ENCODE measurements at places on chromosomes 11 and 22. TPM values are rescaled to one million over a fixed set of nuclear protein-coding genes. Genes with fewer than 3 reads are reported as not detected.
A peak's percentile ranks its signal among the peaks of the same experiment; 100 is the strongest.

The ALX4 gene
- not detected for total RNA-seq

The DGCR6L gene
- 50.4 TPM for total RNA-seq

The FERMT3 gene
- total RNA-seq: 281 TPM

The AP2A2 gene
- 40.1 TPM for total RNA-seq

The MS4A6A gene
- not detected for total RNA-seq

The OR51B5 gene
- total RNA-seq: not detected

The BCL2L13 gene
- 27.0 TPM for total RNA-seq

The ALDH3B1 gene
- total RNA-seq: not detected

The ZNF195 gene
- total RNA-seq: 28.5 TPM

GRCh38 chr11:1153951-1154493 is 3.7 kb upstream of the MUC5AC start:
- no peak overlapping the region for H3K27ac ChIP-seq
- peaks cover 4% of the 10 kb centered on the region for H3K27me3 ChIP-seq
- no peaks in the 10 kb centered on the region for H3K36me3 ChIP-seq
- no peak overlapping the region for H3K4me3 ChIP-seq

- H3K4me1 ChIP-seq: peaks cover 58% of the 10 kb centered on the region
- H3K4me3 ChIP-seq: no peak overlapping the region
- peaks cover 83% of the 10 kb centered on the region for H3K36me3 ChIP-seq
- no peak for DNase-seq
- no peaks in the 10 kb centered on the region for H3K27me3 ChIP-seq
These were observed 11.6 kb downstream of the CPSF7 start for GRCh38 chr11:61418136-61418535.

- no peak for DNase-seq
- no peak overlapping the region for H3K27ac ChIP-seq
- no peak overlapping the region for H3K4me3 ChIP-seq
- no peaks in the 10 kb centered on the region for H3K27me3 ChIP-seq
These were observed 68.1 kb downstream of the CSTPP1 start for GRCh38 chr11:47004595-47005033.

DNA sequence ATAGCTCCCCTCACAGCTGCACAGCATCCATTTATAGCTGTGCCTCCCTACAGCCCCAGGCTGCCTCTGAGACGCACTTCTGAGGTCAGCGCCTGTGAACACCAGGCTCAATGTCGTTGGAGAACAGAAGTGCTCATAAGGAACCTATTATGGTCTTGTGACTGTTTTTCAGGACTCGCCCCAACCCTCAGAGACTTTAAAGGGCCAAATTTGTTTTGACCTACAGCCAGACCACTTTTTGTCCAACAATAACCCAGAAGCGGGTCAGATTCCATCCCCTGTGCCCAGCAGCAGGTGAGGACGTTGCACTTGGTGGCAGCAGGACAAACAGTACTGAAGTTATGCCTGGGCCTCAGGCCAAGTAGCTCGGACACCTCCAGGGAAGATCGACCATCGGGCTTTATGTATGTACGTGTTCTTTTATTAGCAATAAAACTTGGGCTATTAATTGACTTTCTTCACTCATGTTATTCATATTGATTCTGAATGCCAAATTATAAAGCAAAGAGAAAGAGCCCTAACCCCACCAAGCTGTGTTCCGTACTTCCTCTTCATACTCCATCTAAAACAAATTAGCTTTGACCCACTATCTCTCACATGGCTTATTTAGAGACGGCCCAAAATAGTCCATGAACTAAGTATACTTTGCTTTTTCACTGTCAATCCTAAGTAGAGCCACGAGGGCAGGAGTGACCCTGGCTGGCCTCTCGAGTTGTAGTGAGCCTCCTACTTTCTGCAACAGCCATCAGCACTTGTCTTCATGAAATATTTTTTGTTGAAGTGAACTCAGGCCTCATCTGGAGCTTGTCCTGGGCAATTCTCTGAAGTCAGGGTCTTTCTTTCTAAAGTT is 92.3 kb upstream of the PAX6 start:
- H3K4me3 ChIP-seq: no peak overlapping the region
- H3K4me1 ChIP-seq: no peaks in the 10 kb centered on the region
- H3K27me3 ChIP-seq: no peaks in the 10 kb centered on the region
- no peak for DNase-seq

DNA sequence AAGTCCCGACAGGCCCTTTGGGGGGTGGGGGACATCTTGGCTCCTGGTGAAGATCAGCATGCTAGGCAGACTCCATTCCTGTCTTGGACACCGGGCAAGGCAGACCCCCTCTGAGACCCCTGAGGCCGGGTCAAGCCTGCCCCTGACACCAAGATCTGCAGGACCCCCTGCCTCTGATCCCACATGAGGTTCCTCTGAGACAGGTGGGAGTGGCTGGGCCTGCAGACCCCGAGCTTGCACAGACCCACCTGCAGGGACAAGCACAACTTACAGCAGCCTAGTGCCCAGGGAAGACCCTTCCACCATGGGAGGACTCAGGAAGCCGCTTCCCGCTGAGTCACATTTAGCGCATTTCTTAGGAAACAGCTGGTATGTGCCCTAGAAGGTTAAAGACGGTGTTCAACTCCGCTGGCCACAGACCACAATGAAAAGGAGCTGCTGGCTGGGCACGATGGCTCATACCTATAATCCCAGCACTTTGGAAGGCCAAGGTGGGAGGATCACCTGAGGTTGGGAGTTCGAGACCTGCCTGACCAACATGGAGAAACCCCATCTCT is 15.5 kb downstream of the ARVCF start:
- no peaks in the 10 kb centered on the region for H3K4me1 ChIP-seq
- no peak overlapping the region for H3K27ac ChIP-seq
- peaks cover 9% of the 10 kb centered on the region for H3K27me3 ChIP-seq
- DNase-seq: no peak
- H3K36me3 ChIP-seq: peaks cover 4% of the 10 kb centered on the region

GRCh38 chr22:49052560-49052959 is 775.1 kb downstream of the BRD1 start:
- no peaks in the 10 kb centered on the region for H3K27me3 ChIP-seq
- peak overlapping the region; percentile 72 for H3K4me3 ChIP-seq
- no peaks in the 10 kb centered on the region for H3K36me3 ChIP-seq
- peak overlapping the region; percentile 56 for H3K27ac ChIP-seq
- no peaks in the 10 kb centered on the region for H3K4me1 ChIP-seq

DNA sequence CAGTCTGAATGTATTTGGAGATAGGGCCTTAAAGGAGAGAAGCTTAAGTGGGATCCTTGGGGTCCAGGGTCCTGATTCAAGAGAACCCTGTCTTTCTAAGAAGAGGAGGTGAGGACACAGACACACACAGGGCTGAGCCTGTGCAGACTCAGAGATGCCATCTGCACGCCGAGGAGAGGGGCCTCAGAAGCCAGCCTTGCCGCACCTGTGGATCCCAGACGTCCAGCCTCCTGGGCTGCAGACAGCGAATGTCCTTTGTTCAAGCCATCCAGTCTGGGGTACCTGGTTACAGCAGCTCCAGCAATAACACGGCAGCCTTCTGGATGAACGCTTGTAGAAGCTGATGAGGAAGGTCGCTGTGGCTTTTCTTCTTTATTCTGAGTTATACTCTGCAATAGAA is 1086.1 kb downstream of the BRD1 start:
- no peak overlapping the region for H3K27ac ChIP-seq
- no peak for DNase-seq
- H3K27me3 ChIP-seq: no peaks in the 10 kb centered on the region
- no peaks in the 10 kb centered on the region for H3K4me1 ChIP-seq

- no peaks in the 10 kb centered on the region for H3K36me3 ChIP-seq
- no peak overlapping the region for H3K27ac ChIP-seq
- peaks cover 23% of the 10 kb centered on the region for H3K4me1 ChIP-seq
- DNase-seq: no peak
- H3K4me3 ChIP-seq: no peak overlapping the region
These were observed 12.7 kb downstream of the PIM3 start for GRCh38 chr22:49973018-49973961.

DNA sequence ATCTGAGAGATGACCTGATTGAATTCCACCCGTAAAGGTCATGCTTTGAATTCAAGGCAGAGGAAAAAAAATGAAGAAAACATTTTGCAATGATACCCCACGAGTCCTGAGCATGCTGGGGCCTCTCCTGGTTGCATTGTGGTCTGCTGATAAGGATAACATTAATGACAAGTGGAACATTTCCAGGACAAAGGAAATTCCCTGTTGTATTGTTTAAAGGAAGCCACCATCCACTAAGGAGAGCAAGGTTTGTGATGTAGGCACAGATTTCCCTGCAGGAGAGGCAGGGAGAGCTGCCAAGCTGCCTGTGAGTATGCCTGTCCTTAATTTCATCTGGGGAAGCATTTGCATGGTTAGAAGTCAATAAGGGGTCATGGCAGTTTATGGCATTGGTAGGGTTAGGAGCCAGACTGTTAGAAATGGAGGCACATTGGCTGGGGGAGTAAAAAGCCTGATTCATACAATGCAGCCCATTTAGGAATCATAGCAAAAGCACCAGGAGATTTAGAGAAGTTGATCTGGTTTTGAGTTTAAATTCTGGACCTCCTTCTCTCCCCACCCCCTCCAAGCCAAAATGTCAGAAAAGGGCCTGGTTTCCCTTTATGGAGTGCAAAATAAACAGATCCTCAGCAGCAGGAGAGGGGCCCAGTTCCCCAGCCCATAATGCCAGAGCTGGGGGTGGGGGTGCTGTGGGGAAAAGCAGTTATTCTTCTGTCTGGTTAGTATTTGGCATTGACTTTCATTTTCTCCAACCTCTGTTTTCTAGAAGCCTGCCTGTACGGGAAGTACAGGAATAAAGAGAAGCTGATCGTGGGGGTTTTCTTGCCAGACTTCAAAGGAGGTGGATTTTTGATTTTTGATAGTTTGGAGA is 22.1 kb downstream of the FLI1 start:
- no peak for DNase-seq
- H3K27me3 ChIP-seq: no peaks in the 10 kb centered on the region
- H3K4me3 ChIP-seq: peak overlapping the region; percentile 76
- H3K27ac ChIP-seq: peak overlapping the region; percentile 97
- H3K4me1 ChIP-seq: peaks cover 89% of the 10 kb centered on the region

DNA sequence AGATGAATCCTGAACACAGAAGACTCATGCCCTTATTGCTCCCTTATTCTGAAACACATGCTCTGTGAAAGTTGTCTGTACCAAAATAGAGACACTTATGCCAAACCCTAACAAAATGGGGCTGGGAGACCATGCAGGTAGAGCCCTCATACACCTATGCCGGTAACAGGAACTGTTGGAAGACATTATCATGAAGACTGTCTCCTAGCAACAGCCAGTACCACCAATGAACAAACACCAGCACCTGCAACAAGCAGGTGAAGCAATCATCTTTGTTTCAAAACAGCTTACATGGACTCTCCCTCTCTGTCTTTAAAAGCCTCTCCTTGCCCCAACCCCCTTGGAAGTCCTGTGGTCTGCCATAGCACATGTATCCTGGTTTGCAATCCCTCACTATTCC is 17.2 kb downstream of the SLC5A4 start:
- no peak overlapping the region for H3K4me3 ChIP-seq
- no peak for DNase-seq
- no peaks in the 10 kb centered on the region for H3K36me3 ChIP-seq
- H3K4me1 ChIP-seq: no peaks in the 10 kb centered on the region

GRCh38 chr11:130738611-130739010 is 177.7 kb downstream of the SNX19 start:
- no peak overlapping the region for H3K27ac ChIP-seq
- H3K36me3 ChIP-seq: no peaks in the 10 kb centered on the region
- no peaks in the 10 kb centered on the region for H3K27me3 ChIP-seq
- H3K4me3 ChIP-seq: no peak overlapping the region

DNA sequence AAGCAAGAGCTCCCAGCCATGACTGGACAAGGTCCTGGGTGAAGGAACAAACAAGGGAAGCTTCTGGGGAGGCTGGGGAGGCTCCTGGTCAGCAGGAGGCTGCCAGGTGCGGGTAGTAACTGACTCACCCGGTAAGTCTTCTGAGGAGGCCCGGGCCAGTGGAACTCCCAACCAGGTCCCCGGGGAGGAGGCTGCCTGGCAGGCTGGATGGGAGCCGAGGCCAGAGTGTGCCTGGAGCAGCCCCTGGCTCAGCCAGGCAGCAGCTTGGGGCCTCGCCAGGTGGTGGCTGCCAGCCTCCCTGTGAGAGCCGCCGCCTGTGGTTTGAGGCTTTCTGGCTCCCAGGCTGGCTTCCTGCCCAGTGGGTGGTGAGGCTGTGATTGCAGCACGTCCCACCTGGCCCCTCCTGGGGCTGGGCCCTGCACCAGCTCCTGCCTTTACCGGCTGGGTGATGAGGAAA is 46.2 kb downstream of the IGF2 start:
- H3K27me3 ChIP-seq: peaks cover 5% of the 10 kb centered on the region
- no peak overlapping the region for H3K27ac ChIP-seq
- no peak overlapping the region for H3K4me3 ChIP-seq
- H3K4me1 ChIP-seq: peaks cover 3% of the 10 kb centered on the region

DNA sequence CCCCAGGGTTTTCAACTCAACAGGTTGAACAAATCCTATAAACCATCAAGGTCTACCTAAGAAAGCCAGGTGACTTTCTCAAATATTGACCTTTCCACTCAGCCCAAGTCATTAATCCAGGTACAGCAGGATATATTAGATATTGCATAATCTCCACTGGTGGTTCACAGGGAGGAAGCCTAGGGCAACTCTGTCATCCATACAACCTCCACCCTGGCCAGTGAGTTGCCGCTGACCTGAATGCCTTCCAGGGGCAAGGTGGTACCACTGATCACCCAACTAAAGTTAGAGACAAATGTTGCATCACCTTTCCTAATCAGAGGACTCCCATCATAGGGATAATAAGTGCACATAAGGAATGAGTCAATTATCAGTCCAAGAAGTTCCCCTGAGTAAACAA is 22.9 kb downstream of the GUCD1 start:
- H3K4me3 ChIP-seq: no peak overlapping the region
- H3K36me3 ChIP-seq: no peaks in the 10 kb centered on the region
- H3K4me1 ChIP-seq: no peaks in the 10 kb centered on the region
- H3K27ac ChIP-seq: no peak overlapping the region

DNA sequence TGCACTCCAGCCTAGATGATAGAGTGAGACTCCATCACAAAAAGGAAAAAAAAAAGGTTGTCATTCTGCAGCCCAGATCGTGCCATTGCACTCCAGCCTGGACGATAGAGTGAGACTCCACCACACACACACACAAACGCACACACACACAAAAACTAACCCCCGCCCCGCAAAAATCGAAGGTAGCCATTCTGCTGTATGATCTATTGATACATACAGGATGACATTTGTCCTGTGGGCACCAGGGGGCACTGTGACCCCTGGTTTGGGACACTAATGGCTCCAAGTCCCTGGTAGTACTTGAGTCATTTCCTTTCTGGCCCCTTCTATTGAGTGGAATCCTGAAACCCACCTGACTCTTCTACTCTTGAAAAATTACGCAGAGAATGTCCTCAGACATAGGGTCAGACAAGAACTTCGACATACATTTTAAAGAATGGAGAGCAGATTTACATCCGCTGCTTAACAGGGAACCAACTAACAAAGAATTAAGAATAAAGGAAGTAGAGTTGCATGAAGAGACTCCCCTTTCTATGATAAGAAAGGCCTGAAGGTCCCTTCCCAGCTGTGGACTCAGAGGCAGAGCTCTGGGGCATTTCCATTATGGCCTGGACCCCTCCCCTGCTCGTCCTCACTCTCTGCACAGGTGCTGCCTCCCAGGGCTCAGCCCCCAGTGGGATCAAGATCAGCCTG is 35.0 kb upstream of the PRAME start:
- H3K27me3 ChIP-seq: peaks cover 12% of the 10 kb centered on the region
- no peaks in the 10 kb centered on the region for H3K4me1 ChIP-seq
- no peaks in the 10 kb centered on the region for H3K36me3 ChIP-seq
- DNase-seq: peak; percentile 69
- H3K27ac ChIP-seq: no peak overlapping the region
